ENCODE measurements at places on chromosomes 13 and 19.
A peak's percentile ranks its signal among the peaks of the same experiment; 100 is the strongest.

GRCh38 chr19:38003438-38004185, 96.6 kb downstream of the SIPA1L3 start:
- DNase-seq, result no peak

GRCh38 chr19:54162241-54162805, 2.8 kb upstream of the LENG1 start:
- peak; percentile 77 for DNase-seq

DNA sequence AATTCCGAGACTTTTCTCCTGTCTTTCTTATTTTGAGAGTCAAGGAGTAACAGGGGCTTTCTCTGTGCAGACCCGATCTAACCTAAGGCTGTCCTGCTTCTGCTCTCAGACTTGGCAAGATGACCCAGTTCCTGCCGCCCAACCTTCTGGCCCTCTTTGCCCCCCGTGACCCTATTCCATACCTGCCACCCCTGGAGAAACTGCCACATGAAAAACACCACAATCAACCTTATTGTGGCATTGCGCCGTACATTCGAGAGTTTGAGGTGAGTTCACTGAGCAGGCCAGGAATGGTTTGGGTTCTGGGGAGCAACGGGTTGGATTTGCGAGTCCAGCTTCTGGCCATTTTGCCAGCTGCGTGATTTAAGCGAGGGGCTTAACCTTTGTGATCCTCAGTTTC, 1.0 kb downstream of the SNRNP70 start:
- DNase-seq, result no peak

DNA sequence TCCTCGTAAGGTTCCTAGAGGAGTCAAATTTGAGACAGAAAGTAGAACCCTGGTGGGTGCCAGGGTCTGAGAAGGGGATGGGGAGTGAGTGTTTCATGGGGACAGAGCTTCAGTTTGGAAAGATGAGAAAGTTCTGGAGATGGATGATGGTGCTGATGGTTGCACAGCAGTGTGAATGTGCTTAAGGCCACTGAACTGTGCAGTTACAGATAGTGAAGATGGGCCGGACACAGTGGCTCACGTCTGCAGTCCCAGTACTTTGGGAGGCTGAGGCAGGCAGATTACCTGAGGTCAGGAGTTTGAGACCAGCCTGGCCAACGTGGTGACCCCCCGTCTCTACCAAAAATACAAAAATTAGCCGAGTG, 917 bp downstream of the SPC24 start:
- DNase-seq, result no peak

DNA sequence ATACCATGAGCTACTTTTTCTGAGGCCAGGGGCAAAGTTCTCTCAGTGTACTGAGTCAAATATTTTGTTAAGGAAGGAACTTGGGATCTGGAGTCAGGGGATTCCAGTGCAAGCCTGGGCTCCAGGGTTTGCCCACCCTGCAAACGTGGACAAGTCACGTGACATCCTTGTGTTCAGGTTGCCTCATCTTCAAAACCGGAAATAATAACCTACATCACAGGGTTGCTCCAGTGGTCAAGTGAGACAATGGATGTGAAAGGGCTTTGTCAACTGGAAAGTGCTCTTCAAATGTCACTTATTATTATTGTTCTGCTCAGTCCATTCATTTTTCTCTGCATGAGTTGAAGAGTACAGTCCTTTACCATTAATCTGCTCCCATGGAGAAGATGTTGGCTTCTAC, 414.9 kb downstream of the COG6 start:
- DNase-seq, result no peak

- no peak for DNase-seq
Observed at GRCh38 chr13:88761145-88761544, 1090.0 kb downstream of the SLITRK5 start.

DNA sequence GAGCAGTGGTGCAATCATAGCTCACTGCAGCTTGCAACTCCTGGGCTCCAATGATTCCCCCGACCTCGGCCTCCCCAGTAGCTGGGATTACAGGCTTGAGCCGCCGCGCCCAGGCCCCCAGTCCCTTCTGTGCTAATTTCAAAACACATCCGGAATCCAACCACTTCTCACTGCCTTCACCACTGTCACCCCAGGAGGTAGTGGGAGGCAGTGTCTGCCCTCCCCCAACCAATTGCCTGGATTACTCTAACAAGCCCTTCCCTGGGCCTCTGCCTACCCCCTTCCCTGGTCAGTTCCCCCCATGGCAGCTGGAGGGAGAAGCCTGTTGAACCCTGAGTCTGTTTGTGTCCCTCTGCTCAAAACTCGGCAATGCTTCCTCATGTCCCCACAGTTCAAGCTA, 2.3 kb downstream of the PRAM1 start:
- no peak for DNase-seq

GRCh38 chr19:28168557-28168956, 1044.4 kb downstream of the UQCRFS1 start:
- no peak for DNase-seq

GRCh38 chr19:44401139-44402115, at the start of gene ZNF285:
Gene ZNF285, minus strand, starts transcription at chr19:44401608. Its CDS starts 4,395 bp downstream, at chr19:44397213.
- peak; percentile 87 for DNase-seq

DNA sequence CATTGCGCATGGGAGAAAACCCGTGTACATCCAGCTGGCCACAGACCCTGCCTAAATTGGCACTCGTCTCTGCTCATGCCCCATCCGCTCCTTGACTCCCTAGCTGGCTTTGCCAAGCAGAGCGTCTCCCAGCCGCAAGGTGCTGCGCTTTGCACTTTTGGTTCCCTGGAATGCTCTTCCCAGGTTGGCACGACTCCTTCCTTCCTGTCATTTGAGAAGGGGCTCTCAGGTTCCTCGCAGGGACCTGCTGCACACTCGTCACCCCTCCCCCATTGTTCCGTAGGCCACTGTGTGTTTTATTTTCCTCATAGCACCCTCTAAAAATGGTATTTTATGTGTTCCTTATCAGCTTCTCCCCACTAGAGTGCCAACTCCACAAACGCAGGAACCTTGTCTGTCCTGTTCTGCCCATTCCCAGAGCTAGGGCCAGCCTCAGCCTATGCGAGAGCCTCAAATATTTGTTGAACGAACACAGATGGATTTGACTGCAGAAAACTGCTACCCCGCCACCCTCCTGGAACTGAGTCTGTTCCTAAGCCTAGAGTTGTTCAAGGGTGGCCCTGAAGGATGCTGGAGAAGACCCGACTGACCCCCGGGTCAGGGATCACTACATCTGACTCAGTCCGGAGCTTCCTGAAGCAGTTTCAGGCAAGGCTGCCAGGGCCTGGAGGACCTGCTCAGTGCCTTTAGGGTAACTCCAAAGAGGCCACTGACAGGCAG, 8.4 kb upstream of the CEBPA start:
- DNase-seq, result no peak

DNA sequence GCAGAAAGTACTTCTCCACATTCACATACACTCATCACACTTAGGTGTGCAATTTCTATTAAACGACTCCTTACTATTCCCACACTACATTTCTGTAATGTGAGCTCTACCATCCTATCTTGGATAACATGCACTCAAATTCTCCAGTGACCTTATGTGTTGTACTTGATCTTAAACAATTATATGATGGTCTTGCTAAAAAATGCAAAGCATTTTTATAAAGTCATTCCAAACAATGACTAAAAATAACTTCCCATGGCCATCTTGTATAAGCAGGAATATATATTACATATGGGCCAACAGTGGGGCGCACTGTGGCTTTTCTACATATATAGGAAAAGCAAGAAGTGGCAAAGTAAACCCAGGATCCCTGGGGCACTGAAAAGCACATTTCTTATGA, 155.5 kb downstream of the FLT1 start:
- DNase-seq, result no peak

- DNase-seq, result peak; percentile 41
Observed at GRCh38 chr13:50130123-50130946, 115.1 kb downstream of the KCNRG start.

DNA sequence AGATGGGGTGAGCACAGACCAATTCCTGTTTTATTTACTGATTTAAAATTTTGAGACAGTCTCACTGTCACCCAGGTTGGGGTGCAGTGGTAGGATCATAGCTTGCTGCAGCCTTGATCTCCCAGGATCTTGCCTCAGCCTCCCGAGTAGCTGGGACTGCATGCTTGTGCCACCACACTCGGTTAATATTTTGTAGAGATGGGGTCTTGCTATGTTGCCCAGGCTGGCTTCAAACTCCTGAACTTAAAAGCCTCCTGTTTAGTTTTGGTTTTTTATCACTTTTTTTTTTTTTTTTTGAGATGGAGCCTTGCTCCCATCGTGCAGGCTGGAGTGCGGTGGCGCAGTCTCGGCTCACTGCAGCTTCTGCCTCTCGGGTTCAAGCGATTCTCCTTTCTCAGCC, 4.7 kb downstream of the UBA52 start:
- DNase-seq, result no peak

DNA sequence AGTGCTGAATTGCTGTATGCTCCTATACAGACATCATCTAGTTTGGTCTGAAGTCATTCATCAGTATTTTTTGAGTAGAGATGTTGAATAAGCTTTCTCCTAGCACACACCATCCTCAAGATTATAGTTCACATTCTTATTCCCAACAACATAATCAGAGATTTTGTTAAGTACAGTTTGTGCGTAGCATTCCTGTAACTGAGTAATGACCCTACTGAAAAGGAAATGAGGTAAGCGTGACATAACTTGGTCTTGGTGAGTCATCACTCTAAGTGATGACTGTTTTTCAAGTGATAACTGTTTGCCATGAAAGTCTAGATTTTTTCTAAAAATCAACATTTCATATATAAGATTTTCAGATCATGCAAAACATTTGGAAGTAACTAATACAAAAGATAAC, 18.5 kb upstream of the FAM216B start:
- peak; percentile 91 for DNase-seq

DNA sequence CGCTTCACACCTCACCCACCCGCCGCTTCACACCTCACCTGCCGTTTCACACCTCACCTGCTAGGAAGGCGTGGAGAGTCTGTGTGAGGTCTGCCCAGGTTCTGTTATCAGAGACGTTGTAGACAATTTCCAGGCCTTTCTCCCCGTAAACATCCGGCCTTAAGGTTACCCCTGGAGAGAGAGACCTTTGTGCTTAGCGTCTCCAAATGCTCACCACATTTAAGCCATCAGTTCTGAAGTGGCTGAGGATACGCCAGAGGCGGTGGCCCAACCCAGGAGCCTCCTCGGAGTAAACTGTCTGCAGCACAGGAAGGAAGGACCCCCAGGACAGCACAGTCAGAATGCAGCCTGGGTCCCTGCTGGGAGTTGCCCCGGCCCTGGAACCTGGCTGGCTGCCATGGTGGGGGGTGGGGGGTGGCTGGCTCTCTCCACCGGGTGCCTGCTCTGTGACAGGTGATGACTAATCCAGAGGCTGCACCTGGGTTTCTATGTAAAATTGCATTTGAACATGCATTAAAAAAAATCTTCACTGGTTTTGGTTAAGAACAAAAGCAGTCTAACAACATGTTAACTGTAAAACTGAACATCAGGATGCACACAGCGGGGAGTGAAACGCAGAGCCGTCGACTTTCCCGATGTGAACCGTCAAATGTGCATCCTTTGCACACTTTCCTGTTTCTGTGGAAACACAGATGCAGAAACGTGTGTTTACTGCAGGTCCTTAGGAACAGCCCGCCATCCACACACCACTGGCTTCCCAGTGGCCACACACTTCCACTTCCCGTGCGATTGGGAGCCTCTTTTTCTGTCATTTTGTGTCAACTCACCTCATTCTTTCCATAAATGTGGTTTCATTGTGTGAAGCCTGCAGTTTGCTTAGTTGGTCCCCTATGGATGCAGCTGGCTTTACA, 4.5 kb downstream of the ATP4B start:
- no peak for DNase-seq

GRCh38 chr13:106299621-106300020, 235.8 kb downstream of the EFNB2 start:
- no peak for DNase-seq

DNA sequence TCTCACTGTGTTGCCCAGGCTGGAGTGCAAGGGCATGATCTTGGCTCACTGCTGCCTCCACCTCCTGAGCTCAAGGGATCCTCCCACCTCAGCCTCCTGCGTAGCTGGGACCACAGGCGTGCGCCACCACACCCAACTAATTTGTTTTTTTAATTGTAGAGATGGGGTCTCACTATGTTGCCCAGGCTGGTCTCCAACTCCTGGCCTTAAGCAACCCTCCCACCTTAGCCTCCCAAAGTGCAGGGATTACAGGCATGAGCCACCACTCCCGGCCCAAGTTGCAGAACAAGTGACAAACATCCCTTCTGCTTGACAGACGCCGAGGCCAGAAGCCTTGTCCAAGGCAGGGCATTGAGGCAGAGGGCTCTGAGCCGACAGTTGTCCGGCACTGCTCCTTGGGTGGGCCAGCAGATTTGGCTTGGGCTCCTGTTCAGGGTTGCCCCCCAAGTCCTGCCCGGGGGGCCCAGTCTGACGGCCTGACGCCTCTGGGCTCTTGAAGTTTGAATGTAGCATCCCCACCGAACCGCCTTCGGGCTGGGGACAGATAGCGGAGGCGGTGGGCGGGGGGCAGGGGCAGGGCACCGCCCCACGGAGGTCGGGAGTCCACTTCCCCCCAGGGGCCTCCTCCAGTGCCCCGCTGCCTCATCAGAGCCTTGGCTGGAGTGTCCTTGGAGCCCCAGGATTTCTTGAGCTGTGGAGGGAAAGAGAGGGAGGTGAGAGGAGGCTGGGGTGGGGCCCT, 5.7 kb upstream of the SPACA4 start:
- no peak for DNase-seq

DNA sequence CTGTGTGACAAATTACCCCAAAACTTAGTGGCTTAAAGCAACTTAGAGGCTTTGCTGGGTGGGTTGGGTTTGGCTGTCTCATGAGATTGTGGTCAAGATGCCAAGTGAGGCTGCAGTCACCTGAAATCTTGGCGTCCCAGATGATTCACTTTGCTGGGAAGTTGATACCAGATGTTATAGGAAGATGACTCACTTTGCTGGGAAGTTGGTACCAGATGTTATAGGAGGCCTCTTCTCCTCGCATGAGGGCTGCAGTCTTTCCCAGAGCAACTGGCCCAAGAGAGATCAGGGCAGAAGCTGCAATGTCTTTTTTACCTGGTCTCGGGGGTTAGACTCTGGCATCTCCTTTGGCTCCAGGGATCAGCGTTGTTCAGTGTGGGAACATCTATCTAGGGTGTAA, 16.8 kb downstream of the TEX29 start:
- DNase-seq, result peak; percentile 64

DNA sequence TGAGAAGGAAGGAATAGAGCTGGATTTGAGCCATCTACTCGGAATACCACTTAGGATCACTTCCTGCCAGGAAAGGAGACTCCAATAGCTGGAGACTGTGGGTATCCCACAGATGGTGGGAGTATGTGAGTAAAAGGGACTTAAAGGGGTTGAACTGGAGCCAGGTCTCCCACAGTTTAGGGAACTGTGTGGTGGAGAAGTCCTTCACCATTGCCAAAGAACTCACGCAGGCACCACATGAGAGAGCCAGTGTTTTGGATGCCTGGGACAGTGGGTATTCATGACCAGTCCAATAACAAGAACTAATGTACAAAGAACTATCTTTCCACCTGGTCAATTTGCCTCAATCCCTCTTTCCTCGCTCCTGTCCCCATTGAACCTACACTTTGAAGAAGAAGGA, 24.4 kb upstream of the MYCBP2 start:
- no peak for DNase-seq

GRCh38 chr13:99556867-99557443, 55.7 kb downstream of the TM9SF2 start:
- no peak for DNase-seq

All from trophoblast cell (in vitro differentiated cells and primary cell).